ENCODE measurements at places on chromosomes 5 and 9.

- DNase-seq, result no peak
These were observed 722 bp upstream of the ERGIC1 start for GRCh38 chr5:172833372-172833685.

DNA sequence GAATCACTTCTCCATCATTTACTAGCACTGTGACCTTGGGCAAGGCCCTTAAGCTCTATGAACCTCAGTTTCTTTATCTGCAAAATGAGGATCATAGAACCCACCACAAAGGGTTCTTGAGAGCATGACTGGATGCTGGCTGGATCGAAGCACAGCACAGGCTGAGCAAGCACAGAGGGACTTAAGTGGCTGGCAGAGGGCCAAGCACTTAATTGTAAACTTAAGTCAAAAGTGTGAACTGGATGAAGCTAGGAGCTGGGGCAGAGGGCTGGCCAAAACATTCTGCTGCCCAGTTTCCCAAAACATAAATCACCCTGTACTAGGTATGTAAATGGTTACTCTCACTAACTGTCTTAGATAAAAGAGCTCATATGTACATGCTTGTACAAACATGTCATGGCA is 112.3 kb upstream of the WWC1 start:
- no peak for DNase-seq

DNA sequence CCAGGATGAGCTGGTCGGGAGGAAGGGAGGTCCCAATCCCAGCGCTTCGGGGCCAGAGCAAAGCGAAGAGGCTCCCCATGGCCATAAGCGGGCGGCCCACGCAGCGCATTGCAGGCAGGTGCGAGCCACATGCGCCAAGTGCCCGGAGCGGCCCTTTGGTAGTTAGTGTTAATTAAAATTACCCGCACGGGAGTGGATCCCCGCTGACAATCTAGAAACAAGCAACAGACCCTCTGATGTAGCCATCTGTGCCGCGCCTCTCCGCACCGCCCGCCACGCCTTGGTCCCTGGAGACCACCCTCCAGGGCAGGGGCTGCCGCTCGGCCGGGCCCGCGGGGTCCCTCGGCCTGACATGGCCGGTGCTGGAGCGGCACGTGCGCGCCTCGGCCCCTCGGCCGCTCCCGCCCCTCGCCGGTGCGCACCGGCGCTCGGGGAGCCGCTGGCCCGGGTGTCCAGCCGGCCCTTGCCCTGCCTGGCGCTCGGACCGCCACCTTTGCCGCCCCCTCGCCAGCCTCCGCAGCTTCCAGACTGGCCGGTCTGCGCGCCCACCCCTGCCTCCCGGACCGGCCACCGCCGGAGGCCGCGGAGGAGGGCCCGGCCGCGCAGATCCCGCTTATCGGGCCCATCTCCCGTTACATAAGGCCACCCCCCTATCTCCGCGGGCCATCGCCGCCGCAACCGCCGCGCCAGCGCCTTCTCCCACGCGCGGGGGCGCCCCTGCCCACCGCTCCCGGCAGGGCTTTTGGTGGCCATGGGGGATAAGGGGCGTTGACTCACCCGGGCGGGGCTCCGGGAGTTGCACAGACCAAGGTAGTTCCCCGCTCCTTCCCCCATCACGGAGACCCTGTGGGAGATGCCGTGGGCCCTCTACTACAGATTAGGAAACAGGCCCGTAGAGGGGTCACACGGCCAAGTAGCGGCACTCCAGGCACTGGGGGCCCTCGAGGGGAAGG is 1.9 kb upstream of the IL13 start:
- no peak for DNase-seq

GRCh38 chr9:86353655-86354010 is 577 bp downstream of the TUT7 start:
- no peak for DNase-seq

GRCh38 chr9:20508242-20508641 is 114.1 kb downstream of the MLLT3 start:
- DNase-seq, result no peak

DNA sequence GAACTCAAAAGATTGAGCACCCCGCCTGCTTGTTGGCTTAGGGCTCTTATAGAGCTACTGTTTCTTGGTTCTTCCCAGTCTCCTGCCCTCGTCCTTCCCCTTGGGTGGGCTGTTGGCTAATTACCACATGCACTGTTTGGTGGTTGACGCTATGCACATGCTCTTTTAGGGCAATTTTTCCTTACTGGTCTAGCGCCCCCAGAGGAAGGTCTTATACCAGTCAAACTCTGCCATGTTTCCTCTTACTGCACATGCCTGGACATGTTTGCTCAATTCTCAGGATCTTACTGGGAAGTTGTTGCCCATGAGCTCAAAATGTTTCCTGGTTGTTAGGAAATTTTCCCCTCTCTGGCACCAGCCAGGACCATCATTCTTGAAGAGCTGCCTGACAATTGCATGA is 101.9 kb downstream of the SLC28A3 start:
- no peak for DNase-seq

DNA sequence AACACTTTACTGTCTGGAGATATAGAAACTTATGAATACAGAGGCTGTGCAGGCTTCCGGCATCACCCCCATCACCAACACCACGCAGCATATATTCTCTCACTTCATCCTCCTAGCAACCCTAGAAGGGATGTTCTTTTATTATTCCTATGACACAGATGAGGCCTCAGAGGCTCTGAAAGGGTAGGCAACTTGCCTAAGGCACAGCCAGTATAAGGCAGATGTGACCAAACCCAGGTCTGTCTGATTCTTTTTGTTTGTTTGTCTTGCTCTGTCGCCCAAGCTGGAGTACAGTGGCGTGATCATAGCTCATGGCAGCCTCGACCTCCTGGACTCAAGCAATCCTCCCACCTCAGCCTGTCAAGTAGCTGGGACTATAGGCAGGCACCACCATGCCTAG is 22.8 kb upstream of the CORO2A start:
- DNase-seq, result no peak

GRCh38 chr9:98977813-98978212 is 34.1 kb downstream of the COL15A1 start:
- DNase-seq, result no peak

DNA sequence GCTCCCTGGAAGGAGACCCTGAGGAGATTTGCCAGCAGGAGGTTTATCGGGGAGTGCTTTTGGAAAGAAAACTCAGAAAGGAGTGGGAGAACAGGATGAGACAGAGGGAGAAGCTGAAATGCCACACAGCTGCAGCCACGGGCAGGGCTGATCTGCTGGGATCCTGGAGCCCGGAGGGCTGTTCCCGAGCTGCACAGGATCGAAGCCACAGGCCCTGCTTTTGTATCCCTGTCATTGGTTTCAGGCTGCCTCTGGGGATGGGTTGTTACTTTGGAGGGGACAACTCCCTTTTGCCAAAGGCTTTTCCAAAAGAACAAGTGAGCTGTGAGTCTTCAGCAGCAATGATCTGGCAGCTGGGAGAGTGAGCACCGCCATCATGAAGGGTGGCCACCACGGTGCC is 152.5 kb upstream of the PTCH1 start:
- no peak for DNase-seq

DNA sequence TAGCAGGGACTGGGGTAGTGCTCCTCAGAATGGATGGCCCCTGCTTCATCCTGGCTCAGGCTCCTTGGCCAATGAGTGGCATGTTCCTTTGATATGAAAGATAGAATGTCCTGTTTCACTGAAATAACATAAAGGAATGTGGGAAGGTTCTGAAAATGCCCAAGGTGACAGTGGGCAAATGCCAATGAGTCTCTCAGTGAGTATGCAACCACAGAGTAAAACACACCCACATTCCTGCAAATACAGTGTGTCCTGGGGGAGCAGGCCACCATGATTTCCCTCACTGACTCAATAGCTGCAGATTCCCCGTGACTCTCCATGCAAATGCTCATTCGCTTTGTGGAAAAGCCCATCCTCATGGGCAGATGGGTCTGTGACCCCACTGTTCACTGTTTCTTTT is 36.4 kb downstream of the ZNF366 start:
- DNase-seq, result no peak

DNA sequence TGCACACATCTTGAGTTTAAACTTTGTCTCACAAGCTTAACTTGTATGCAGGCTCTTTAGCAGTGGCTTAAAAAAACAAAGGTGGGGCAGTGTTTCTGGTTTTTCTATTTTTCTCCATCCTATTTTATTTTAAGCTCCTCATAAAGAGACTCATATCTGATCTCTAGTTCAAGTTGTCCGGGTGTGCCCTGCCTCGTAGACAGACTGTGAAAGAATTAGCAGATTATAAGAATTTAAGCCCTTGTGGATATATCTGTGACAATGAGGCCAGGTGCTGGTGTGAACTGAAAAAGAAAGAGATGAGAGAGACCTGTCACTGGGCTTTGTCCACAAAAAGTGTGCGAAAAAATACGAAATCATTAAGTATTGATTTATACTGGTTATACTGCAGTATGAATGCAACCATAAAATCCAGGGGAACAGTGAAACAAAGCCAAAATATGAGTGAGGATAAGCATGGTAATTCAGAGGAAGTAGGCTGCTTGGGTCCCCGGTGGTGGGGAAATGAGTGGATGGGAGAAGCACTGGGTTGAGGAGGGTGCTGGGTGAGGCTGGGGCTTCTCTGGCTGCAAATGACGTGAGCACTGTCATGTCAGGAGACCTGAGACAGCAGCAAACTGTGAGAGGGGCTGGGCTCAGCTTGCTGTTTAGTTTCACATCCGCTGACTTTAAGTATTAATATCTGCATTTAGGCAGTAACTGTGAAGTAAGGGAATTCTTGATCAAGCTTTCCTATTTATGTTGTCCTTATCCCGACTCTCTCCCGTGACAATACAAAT is 179.7 kb upstream of the ANKRD55 start:
- no peak for DNase-seq

- no peak for DNase-seq
These were observed 8.1 kb upstream of the IL17B start for GRCh38 chr5:149387081-149387631.

DNA sequence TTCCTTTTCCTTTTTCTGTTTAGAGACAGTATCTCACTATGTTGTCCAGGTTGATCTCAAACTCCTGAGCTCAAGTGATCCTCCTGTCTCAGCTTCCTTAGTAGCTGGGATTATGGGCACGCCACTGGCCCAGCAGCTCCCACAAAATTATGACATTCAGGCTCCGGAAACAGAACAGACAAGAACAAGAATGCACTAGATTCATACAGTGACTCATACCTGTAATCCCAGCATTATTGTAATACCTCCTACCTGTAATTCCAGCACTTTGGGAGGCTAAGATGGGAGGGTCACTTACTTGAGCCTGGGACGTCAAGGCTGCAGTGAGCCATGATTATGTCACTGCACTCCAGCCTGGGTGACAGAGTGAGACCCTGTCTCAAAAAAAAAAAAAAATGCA is 26.7 kb upstream of the B4GALT1 start:
- no peak for DNase-seq

DNA sequence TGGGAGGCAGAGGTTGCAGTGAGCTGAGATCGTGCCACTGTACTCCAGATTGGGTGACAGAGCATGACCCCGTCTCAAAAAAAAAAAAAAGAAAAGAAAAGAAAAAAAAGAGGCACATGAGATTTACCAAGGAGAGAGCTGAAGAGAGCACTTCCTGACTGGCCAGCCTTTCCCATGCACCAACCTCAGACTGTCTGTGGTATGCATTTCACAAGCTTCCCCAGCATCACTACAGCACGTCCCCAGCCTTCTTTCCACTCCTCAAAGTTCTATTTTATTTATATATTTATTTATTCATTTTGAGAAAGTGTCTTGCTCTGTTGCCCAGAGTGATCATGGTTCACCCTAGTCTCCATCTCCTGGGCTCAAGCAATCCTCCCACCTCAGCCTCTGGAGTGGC is 13.6 kb upstream of the FUBP3 start:
- no peak for DNase-seq

DNA sequence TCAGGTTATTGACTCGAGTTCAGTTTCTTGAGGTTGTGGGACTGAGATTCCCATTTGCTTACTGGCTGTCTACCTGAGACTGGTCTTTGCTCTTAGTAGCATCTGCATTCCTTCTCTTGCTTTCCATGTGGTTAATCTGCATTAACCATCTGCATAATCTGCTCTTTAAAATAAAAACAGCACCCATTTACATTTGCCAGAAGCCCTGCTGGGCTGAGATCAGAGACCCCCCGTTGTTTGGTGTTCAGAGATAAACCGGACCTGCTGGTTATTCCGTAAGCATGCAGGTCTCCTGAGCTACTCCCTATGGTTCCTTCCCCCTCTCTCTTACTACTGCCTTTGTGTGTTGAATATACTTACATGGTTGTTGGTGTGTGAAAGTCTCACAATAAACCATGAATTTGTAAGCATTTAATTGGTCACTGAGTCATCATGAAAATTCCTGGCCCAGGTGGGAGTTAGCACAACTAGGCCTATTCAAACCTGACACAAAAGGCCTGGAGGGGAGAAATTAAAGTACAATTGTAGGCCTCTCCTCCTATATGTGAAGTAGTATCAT is 396.7 kb downstream of the MRPS30 start:
- DNase-seq, result no peak

GRCh38 chr9:94068257-94068656 is 16.0 kb upstream of the PTPDC1 start:
- no peak for DNase-seq

- no peak for DNase-seq
These were observed 67.4 kb upstream of the TRPC7 start for GRCh38 chr5:136432705-136433104.

GRCh38 chr5:56175488-56175887 is 57.6 kb downstream of the ANKRD55 start:
- DNase-seq, result no peak

DNA sequence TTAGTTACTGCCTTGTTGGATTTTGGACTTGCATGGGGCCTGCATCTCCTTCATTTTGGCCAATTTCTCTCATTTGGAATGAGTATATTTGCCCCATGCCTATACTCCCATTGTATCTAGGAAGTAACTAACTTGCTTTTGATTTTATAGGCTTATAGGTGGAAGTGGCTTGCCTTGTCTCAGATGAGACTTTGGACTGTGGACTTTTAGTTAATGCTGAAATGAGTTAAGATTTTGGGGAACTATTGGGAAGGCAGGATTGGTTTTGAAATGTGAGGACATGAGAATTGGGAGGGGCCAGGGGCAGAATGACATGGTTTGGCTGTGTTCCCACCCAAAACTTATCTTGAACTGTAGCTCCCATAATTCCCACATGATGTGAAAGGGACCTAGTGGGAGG is 42.5 kb upstream of the SMARCA2 start:
- no peak for DNase-seq

DNA sequence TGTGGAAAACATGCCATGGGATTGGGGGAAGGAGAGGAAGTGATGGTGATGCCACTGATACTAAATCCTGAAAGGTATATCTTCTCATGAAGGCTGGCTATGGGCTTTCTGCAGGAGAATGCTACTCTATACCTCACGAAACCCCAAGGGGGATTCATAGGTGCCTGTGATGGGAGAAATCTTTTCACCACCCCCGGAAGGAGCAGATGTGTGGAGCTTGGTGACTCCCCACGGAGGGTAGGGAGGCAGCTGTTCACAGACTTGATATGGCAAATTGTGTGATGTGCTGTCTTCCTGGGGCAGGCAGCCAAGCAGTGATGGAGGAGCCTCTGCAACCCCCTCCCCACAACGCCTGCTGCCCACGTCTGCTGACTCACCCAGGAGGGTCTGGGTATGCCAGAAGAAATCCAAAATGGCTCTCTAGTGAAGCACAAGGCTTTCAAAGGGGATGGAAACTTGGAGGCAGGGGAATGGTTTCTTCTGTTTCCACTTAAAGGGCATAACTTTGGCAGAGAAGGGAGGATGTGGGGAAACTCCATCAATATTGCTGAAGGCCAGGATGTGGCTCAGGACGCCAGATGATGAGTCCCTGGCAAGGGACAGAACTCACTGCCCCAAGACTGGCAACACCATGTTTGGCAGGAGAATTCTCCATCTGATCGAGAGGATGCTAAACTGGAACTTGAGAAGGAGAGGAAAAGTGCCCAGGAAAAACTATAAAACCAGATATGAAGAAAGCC is 188.3 kb downstream of the GABBR2 start:
- no peak for DNase-seq
